Stimulated activated CD4-positive, alpha-beta T cell treated with anti-CD3 and anti-CD28 coated beads, Interleukin-12 subunit alpha, Interleukin-12 subunit beta, amount 100 ng/mL, for 48 hours (primary cell): ENCODE measurements at places on chromosomes 4 and X.

- no peak for DNase-seq
Observed at GRCh38 chr4:171710743-171711142, 102.5 kb upstream of the GALNTL6 start.

GRCh38 chrX:24463077-24463476 is 2.0 kb upstream of the PDK3 start:
- no peak for DNase-seq

DNA sequence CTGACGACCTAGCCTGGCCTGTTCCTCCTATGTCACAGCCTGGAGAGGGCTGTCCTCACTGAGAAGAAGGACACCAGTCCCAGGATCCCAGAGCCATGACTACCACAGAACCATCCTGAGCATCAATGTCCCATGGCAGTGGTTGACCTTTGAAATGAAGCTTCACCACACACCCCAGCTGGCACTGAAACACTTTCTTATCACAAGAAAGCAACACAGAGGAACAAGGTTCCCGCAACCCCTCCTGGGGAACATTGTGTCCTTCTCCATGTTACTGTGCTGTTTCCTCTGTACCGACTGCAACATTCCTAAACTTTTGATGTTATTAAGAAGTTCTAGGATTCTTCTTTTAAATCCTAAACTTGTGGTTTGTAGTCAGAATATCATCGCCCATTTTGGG is 21.2 kb upstream of the FAM156A start:
- no peak for DNase-seq

- DNase-seq: no peak
Observed at GRCh38 chr4:68361146-68361589, 11.3 kb upstream of the YTHDC1 start.

- no peak for DNase-seq
Observed at GRCh38 chr4:16862697-16863096, 35.7 kb downstream of the LDB2 start.

- DNase-seq: no peak
Observed at GRCh38 chr4:101794806-101795205, 4.3 kb downstream of the BANK1 start.

GRCh38 chr4:56235725-56236124 is 151.6 kb downstream of the AASDH start:
- DNase-seq: no peak

DNA sequence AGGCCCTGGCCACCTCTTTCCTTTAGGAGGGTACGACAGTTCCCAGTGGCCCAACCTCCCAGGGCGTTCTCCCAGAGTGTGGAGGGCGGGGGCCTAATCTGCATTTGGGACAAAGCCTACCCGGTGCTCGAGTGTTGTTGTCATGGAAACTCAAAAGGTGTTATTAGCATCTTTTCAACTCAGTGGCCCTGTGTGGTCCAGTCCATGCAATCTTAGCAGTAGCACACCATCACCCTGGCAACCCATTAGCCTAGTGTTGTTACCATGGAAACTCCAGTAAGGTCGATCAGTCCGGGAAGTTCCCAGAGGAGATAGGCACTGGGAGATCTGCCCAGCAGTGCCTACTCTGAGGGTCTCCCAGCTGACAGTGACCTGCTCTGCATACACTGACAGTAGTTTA is 20.2 kb downstream of the APLN start:
- no peak for DNase-seq
